GM04504 (cell line): ENCODE measurements at places on chromosomes 2 and 18.
A peak's percentile ranks its signal among the peaks of the same experiment; 100 is the strongest.

GRCh38 chr2:98778741-98779483 lies 48.0 kb upstream of the MGAT4A start:
- DNase-seq, result no peak

- DNase-seq, result no peak
These were observed 76.6 kb upstream of the ARL5A start for GRCh38 chr2:151904807-151905206.

- no peak for DNase-seq
These were observed 36.4 kb downstream of the TSN start for GRCh38 chr2:121791801-121792221.

DNA sequence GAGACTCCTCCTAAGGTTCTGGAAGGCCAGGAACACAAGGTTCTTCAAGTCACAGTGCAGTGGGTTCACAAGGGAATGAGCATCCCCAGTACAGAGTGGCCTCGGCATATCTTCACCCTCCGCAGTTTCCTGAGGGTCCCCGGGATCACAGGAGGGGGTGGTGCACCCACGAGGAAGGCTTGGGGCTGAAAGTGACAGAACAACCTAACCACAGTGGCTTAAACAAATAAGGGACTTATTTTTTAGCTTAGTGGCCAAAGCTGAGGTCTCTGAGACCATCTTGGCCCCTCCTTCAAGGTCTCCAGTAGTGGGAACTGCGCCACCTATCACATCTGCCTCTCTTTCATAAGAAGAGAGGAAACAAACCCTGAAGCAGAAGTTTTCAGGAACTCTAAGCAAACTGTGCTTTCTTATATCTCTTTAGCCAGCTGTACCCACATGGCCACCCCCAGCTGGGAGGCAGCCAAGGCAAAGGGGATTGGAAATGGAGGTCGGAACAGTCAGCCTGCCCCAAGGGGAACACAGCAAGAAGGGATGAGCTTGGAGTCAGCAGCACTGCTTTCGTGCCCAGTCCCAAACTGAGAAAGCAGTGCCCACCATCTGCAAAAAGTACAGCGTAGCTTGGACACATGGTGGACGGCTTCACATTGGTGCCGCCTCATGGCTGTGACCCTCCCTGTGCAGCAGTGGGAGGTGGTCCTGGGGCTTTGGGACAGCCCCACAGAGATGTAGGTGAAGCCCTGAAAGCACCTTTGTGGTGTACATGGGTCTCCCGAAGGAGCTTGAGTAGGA lies 260.0 kb upstream of the ID2 start:
- DNase-seq, result no peak

- no peak for DNase-seq
These were observed 170.5 kb downstream of the FMNL2 start for GRCh38 chr2:152505495-152505906.

GRCh38 chr2:157480182-157480961 lies 36.5 kb upstream of the CYTIP start:
- peak; percentile 76 for DNase-seq

DNA sequence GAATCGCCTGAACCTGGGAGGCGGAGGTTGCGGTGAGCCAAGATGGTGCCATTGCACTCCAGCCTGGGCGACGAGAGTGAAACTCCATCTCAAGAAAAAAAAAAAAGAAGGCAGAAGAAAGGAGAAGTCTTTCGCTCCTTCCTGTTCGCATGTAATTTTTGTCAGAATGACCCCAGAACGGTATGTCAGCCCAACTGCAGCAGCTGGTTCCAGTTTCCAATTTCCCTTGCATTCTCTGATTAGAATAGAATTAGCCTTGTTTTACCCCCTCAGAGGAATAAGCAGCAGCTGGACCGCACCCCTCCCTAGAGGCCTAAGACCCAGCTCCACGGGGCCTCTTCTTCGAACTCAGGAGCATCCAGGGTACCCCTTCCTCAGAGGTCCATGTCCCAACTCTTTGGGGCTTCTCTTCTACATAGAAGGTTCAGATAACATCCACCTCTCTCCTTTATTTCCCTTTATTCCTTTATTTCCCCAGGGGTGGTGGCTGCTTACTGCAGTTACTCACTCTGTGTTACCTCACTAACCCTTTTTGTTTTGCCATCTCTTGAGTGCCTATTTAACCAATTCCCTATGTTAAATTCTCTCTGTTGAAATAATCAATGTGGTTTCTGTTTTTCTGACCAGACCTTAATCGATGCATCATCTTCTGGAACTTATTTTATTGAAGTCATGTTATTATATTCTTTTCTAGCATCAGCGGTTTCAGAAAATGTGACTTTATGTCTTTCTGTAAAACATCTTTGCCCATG lies 7.2 kb upstream of the PUM2 start:
- no peak for DNase-seq

- no peak for DNase-seq
These were observed 476.5 kb upstream of the ACVR2A start for GRCh38 chr2:147368306-147368705.
